ENCODE measurements at places on chromosomes 3 and 15.

DNA sequence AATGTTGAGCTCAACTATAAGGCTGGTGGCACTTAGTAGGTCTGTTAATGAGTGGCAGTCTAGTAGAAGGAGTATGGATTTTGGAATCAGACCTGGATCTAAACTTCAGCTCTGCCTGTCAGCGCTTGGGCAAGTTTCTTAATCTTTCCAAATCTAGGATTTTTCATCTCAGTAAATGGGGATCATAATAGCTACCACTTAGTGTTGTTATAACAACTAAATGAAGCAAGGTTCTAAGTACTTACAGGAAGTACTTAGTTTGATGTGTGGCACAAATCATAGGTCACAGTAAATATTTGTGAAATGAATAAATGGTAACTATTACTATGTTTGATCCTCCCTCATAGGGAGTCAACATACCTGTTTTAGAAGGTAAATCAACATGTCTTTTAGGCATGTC lies 31.4 kb downstream of the SLC49A4 start:
- DNase-seq: no peak

DNA sequence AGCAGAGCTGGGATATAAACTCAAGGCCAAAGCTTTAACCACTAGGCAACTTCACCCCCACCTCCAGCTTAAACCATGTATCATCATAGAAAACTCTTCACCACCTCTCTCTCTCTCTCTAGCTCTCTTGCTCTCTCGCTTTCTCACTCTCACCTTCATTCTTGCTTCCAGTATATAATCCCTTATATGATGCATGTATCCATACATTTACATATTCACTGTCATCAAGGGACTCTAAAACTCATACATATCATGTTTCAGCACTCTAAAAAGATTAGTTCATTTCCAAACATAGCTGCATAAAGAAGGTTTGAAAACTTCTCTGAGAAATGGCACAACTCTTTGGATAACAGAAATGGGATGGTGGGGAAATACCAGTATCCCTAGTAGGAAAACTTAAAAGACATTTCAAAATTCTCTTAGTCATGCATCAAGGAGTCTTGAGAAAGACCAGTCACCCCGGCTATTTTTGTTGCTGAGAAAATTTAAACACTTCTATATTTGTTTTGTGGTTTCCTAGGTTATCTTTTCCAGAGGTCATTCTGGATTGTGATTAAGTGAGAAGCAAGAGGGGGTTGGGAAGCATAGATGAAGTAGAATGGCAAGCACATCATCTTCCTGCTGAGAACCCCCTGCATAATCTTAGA lies 447.8 kb upstream of the THBS1 start:
- no peak for DNase-seq

DNA sequence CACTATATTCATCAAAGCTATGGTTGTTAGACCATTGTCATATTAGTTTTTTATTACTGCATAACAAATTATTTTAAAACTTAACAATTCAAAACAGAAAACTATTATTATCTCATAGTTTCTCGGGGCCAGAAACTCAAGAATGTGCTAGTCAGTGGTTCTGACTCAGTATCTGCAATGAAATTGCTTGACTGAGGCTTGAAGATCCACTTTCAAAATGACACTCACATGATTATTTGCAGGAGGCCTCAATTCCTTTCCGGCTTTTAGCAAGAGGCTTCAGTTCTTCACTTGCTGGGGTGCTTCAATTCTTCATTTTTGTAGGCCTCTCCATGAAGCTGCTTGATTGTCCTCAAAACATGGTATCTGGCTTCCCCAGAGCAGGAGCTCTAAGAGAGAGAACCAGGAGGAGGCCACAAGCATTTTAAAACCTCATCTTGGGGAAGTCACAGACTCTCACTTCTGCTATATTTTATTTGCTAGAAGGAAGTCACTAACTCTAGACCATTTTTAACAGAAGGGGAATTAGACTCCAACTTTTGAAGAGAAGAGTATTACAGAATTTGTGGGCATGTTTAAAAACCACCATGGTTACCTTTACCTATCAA lies 383.7 kb downstream of the MFSD1 start:
- DNase-seq: no peak

DNA sequence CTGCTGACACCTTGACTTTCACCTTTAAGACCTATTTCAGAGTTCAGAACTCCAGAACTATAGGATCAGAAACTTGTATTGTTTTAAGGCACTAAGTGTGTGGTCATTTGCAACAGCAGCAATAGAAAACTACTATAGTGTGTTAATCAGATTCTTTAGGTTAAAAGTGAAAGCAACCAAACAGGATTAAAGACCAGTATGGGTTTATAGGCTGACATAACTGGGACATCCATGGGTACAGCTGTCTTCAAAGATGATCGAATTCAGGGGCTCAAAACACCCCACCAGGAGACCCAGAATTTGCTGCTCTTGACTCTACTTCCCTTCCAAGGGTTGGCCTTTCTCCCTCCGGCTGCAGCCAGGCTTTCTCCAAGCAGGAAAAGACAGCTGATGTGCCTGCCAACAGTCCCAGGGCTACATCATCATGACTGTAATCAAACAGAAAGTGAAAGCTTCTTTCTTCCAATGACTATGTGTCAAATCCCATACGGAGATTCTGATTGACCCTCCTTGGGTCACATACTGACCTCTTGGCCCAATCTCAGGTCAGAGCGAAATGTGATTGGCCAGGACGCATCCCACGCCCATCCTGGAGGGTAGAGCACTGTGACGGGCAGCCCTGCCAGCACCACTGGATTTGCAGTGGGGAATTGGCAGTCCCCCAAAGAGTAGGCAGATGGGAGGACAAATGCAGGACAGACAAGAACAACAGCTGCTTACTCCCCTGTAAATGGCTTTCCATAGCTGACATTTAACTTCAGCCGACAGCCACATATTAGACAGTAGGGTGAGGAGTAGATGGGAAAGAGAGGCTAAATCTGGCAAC lies 51.4 kb upstream of the RNF7 start:
- DNase-seq: no peak

GRCh38 chr15:89754361-89755154 lies 3.5 kb upstream of the MESP1 start:
- DNase-seq: no peak

DNA sequence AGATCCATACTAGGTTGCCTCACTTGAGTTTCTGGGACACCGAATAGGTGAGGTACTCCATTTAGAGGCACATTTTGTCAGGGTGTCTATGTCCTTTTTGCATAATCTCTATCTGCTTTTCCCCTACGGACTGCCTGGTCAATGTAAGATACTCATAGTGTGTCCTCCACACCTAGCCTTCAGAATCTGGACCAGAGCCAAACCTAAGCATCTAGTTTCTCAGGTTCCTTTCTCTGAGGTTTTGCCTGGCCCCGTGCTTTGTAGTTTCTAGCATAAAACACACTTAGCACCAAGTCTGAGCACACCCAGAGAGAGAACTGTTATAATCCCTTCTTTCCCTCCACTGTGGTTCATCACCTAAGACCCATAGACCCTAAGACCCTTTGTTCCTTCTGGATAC lies 105.9 kb upstream of the MLF1 start:
- no peak for DNase-seq

- DNase-seq: no peak
These were observed 326.9 kb upstream of the CTNNB1 start for GRCh38 chr3:40872258-40872920.
